Esophagus muscularis mucosa (tissue), 4 donors: ENCODE measurements at places on chromosomes 2 and 18.
A peak's percentile ranks its signal among the peaks of the same experiment; 100 is the strongest.

- no peak for DNase-seq
These were observed 23.4 kb upstream of the BAZ2B start for GRCh38 chr2:159639712-159640111.

DNA sequence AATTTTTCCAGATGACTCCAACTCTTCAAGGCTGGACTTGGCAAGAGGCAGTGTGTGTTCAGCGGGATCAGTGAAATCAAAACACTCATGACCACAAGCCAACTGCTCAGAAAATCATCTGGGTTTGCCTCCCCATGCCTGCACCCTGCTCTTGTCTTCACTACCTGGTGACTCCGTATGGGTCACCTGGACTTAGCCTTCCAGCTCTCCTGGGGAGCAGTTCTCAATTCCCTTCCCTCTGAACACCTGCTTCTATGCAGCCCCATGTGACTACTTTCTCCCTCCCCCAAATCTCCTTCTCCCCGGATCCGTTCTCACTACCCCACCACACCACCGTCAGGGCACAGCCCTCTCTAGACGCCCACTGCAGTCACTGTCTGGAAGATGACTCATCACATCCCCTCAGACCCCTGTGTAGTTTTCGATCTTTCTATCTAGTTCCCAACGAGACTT, 130.2 kb upstream of the ID2 start:
- no peak for DNase-seq

DNA sequence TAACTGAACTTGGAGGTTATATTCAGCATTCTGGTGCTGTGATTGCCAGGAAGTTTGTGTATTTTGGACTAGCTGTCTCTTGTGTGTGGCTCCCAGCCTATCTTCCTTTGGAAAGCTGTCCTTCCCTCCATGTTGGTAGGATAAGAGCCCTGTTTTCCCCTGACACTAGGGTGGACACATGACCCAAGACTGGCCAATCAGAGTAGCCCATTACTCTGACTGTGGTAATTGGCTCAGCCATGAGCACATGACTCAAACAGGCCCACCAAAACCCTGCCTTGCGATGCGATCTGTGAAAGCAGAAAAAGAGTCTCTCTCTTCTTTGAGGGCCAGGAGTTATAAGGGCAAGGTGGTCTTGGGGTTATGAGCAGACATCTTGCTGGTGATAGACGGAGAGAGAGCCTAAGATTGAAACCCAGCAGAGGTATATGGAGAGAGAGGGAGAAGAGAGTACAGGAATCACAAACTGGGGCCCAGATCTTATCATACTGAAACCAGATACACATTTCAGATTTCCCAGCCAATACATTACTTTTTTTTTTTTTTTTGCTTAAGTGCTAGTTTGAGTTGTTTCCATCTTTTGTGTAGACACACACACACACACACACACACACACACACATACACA, 45.3 kb upstream of the SERPINE2 start:
- DNase-seq = no peak

GRCh38 chr2:99735753-99736152, 245.9 kb upstream of the REV1 start:
- no peak for DNase-seq

DNA sequence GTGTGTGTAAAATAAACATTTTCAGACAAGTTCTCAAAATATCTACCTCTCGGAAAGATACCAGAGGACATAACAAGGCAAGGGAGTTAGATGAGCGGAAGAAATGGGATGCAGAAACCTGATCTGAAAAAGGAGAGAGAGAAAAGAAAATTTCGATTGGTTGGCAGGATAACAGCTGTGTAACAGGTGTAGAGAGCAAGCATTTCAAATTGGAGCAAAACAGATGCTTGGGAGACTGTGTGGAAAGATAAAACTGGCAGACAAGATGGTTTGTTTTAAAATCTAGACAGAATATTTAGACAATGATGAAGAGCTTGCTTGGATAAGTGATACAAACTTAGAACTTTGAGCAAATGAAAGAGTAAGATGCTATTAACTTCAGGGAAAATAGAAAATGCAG, 20.2 kb downstream of the CHST9 start:
- DNase-seq = no peak

DNA sequence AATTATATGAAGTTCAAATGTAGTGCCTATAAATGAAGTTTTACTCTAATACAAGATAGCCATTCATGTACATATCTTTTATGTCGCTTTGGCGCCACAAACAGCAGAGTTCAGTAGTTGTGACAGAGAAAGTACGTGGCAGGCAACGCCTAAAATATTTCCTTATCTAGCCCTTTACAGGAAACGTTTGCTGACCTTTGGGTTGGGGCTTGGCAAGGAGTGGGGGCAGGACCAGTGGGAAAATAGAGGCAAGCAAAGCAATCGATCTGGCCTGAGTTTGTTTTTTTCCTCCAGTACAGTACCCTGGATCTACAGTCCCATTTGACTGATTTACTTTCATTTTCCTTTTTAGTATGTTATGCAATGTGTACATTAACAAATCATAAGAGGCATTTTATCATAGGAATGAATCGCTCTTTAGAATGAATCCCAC, 13.1 kb downstream of the CCDC68 start:
- DNase-seq = peak; percentile 80

DNA sequence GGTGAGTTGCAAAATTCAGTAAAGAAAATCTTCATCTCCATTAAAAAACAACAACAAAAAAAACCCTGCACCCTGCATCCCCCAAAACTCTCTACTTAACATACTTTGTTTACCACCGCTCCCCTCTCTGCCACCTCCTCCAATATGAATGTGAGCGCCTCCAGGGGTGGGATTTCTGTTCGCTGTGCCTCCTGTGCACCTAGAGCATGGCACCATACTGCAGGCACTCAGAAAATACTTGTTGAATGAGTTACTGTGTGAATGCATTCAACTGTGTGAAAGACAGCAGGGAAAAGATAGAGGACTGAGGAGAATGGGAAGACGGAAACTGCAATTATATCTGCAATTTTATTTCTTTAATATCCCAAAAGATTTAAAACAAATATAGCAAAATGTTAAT, 4.5 kb downstream of the CEBPZ start:
- no peak for DNase-seq

GRCh38 chr2:5563411-5563810, 128.8 kb upstream of the SOX11 start:
- DNase-seq = no peak

DNA sequence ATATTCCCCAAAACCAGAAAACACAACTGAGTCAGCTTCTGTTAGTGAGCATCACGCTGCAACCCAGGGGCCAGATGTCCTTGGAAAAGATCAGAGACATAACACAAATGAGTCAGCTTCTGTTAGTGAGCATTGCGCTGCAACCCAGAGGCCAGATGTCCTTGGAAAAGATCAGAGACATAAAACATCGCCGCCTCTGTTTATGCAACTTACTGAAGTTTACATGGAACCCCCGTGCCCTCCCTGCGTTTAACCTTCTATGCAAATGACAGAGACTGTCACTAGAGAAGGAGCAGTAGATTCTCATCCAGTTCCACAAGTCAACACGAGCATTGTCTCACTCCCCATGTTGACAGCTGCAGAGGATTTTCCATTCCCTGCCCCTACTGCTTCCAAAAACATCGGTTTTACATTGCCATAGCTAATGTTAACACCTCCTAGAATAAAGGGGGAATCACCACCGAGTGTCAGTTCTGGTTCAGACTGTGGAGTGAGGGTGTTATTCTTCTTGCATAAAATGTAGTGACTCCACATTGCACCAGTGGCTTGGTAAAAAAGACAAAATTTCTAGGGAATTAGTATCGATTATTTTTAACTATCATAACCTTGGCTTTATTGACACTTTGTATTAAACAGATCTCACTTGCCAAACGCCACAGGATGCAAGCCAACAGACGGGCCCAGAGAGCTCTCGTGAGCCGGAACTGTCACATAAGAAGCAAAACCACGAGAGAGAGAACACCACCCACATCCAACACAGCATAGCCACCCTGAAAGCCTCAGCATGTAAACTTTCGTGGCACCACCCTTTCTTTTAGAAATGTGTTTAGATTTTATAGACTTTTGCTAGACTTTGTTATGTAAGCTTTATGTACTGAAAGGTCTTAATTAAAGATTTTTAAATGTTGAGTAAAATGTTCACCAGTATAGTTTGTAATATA, 87.7 kb downstream of the SH3YL1 start:
- peak; percentile 87 for DNase-seq

DNA sequence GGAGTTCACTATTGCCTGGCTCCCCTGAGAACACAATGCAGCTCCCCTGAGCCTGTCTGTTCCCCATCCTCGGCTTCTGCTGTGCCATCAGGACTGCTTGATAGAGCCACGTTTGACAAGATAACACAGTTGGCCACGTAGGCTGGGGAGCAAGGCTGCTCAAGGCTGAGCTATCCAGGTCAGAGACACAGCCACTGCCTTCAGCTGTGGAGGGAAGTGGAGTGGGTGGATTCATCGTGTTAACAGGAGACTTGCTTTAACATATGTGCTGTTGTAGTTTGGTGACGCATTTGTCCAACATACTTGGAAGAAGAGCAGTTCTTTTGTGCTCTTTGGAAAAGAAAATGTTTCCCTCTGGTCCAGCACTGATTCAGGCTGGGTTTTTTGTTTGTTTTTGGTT, 68.8 kb downstream of the WDSUB1 start:
- DNase-seq = no peak

DNA sequence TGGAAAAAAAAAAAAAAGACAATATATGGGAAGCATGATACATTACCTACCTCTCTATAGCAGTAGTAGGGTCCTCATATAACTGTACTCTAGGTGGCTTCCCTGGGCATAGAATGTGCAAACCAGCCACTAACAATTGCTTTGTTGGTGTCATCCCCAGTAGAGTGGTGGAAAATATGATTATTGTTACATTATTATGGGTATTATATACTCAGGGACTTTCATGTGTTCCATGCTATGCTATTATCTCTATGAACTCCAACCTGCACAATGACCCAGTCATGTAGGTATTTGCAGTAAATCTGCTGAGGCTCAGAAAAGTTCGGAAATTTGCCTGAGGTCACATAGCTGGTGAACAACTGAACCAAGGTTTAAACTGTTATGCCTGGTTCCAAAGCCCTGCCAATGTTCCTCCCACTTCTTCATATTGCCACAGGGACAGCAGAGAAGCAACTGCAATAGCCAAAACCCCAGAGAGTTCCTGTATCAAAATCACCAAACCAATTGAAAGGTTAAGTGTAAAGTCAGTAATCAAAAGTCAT, 52.6 kb upstream of the MAP4K4 start:
- DNase-seq = no peak

- no peak for DNase-seq
These were observed 186.1 kb downstream of the CTIF start for GRCh38 chr18:48724939-48725338.

GRCh38 chr2:219277703-219278654, 1.2 kb upstream of the DNAJB2 start:
- peak; percentile 94 for DNase-seq

GRCh38 chr18:74742573-74743243, 145.0 kb downstream of the ZNF407 start:
- no peak for DNase-seq

GRCh38 chr2:168165985-168166901, 81.2 kb downstream of the STK39 start:
- no peak for DNase-seq

DNA sequence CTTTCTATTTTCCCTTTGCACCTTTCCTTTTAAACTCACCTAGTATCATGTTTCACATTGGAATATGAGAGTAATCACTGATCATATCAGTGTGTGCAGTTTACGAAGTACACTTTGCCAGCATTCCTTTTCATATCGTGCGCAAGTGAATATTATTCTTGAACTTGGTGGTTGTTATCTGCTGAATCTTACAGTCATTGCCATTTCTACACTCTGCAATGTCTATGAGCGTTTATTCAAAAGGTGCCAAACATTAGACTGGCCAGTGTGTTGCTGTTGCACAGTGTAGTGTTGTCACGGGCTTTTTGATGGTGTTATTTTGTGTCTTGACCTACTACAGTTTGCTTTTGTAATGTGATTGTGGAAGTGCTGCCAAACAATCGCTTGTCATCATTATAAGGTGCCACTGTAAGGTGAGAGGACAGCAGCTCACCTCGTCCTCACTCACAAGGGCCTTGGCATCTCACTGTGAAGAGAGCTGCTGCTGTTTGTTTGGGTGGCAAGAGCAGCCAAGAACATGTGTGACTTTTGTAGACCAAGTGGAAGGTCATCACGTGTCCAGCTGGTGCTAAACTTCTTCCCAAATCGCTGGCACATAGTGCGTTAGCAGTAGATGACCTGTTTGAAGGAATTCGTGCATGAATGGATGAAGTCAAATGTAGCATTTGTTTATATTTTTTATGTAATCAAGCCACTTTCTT, 113.3 kb downstream of the MYO1B start:
- DNase-seq = peak; percentile 60

GRCh38 chr2:174682578-174683391, 81.5 kb downstream of the CHRNA1 start:
- no peak for DNase-seq

- no peak for DNase-seq
These were observed 18.9 kb upstream of the PNPT1 start for GRCh38 chr2:55712477-55713060.

- peak; percentile 47 for DNase-seq
These were observed 260.6 kb downstream of the ANAPC1 start for GRCh38 chr2:111623380-111623779.

DNA sequence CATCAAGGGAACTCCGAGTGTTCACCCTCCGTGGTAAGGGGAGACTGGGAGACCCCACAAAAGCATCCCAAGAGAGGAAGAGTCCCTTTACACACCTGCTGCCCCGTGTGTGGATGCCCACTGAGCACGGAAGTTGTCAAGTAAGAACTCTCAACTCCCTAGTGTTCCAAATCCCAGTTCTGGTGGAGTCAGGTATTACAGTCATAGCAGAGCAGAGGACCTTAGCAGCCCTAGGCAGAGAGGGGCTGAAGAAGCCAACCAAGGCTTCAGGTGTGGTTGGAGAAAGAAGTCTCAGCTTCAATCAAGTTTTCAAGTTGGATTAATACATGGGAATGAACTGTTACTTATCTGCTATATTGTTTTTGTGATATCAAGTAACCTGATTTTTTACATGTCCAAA, 512.5 kb downstream of the RNF144A start:
- no peak for DNase-seq

GRCh38 chr2:109376115-109376514, 237.7 kb downstream of the SEPTIN10 start:
- DNase-seq = no peak
